ENCODE measurements at places on chromosomes 5 and 9.

DNA sequence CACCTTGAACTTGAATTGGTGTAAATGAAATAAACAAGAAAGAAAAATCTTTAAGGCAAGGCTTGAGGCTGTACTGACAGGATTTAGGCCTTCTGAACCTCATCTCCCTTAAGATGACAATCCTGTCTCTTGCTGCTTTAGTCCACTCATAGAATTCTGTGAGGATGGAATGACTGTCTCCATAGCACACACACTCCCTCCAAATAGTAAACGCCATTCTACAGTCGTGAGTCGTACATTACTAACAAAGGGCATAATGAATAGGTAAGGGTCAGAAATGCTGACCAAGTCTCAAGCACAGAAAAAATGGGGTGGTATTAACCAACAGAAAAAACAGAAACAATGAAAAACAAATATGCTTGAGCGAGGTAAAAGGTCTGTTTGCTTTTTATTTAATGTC lies 71.8 kb upstream of the SIMC1 start:
- DNase-seq = no peak

- no peak for DNase-seq
These were observed 176.5 kb downstream of the SNX18 start for GRCh38 chr5:54693936-54694657.

DNA sequence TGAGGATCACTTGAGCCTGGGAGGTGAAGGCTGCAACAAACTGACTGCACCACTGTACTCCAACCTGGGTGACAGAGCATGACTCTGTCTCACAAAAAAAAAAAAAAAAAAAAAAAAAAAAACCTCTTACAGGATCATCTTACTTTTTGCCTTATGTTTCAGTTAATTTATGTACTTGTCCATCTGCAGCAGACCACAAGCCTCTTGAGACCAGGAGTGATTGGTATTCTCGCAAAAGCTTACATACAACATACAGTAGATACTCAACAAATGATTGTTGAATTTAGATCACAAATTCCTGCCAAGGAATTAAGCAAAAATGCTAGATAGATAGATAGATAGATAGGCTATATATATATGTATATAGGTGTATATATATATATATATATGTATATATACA lies 12.4 kb downstream of the CEMIP2 start:
- DNase-seq = no peak

DNA sequence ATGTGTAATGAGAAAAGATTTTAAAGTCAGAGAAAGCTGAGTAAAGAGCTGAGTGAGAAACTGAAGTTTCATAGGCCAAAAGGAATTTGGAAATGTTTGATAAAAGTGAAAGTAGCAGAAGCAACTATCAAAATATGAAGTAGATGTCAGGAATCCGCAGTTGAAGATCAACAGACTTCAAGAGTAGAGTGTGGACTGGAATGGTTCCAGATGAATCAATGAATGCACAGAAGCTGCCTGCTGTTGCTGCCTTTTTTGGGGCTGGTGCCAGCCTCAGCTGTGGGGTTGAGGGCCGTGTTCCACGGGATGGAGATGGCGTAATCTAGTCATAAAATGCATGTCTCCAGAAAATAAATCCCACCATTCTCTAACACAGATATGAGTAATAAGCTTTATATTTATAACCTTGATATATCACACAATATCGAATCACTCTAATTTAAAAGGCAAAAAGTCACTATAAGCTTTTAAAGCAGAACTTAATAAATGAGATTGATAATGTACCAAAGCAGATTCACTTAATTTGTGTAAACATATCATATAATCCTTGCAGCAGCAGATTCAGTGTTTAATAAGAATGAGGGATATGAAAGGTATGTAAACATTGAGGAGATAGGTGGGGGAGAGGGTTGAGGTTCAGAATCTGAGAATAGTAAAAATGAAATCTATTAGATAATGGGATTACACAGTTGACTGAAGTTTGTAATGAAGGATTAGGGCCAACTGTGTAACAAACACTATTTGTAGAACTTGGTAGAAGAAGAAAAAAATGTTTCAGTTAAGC lies 652.3 kb upstream of the FTMT start:
- no peak for DNase-seq

- DNase-seq = no peak
These were observed 19.7 kb upstream of the PCDHAC2 start for GRCh38 chr5:140946578-140946977.

DNA sequence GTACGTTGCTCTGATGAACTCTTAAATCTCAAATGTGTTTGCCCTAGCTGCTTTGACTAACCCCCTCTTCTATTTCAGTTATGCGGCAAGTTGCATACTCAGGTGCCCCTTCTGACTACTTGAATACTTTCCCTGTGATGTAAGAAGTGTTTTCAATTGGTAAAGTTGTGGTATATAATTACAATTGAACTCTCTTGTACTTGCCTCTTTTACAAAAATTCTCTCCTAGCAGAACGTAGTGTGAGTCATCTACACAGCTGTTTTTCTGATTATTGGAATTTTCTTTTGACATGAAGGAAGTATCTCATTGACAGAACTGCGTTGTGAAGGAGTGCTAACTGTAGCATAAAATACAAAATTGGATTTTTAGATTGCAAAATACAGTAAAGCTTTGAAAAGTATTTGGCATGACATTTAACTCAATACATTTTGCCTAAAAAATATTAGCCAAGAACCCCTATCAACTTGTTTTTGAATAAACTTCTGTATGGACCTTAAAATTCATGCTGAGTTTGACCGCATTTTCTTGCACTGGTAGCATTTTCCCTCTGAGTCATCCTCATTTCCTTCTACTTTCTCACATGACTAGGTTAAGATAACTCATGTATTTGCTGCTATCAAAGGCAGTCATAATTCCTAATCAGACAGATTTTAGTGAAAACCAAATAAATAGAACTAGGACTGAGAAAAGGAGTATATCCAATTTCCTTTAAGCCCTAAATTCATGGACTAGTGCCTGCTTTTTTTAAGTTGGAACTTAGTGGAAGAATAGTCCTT lies 6.3 kb downstream of the CRHBP start:
- no peak for DNase-seq

DNA sequence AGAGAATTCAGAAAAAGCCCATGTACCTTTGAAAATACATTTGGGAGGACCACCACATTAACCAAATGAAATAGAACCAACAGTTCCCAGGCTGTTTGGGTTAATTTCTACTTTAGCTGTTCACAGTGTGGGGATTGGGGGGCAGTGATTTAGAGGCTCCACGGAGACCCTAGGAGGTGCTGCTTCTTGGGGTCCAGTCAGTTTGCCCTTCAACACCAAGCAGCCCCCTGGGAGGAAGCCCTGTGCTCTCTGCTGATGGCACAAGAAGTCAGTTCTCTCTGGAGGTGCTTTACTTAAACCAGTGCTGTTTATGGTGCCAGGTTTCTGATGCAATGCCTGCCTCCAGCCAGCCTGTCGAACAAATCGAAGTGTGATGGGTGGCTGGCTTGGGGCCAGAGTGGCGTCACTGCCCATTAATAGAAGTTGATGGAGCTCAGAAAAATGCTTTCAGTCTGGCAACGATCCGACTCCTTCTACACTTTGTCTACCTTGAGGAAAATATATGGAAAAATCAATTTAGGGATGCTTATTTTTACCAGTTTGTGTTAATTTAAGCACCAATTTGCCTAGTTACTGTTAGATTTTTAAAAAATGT lies 134.0 kb downstream of the SNX18 start:
- no peak for DNase-seq

DNA sequence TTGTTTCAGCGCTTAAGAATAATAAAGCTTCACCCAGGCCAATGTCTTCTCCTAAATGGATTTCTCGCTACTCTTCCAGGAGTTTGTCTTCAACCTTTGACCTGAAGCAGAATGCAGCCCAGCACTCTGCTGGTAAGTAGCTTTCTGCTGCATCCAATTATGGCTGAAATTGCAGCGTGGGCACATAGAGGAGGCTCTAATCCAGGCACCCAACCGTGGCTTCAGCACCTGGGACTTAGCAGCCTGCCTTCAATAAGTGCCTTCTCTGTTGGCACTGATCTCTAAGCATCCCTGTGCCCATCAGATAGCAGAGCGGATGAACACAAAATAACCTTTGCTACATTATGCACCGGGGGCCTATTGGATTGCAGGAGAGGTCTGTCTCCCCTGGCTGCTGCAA lies 105.2 kb downstream of the TRIM32 start:
- no peak for DNase-seq

- DNase-seq = no peak
These were observed 160.4 kb upstream of the PHYKPL start for GRCh38 chr5:178392931-178393394.

DNA sequence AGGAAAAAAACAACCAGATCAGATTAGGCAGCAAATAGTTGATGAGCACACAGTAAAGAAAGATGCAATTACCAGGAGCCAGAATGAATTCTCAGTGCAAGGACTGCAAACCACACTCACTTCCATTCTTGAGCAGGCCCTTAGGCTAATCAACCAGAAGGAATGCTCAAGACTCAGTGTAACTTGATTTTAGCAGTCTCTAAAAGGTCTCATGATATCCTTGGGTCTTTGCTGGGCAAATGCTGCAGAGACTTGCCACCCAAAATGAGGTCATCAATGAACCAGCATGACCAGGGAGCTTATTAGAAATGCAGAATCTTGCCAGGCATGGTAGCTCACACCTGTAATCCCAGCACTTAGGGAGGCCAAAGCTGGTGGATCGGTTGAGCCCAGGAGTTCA lies 20.1 kb upstream of the TMEM245 start:
- DNase-seq = no peak

GRCh38 chr9:137975527-137975913 lies 97.9 kb downstream of the CACNA1B start:
- DNase-seq = no peak

GRCh38 chr5:19977099-19977498 lies 10.9 kb downstream of the CDH18 start:
- no peak for DNase-seq

Measured in nephron progenitor cell (in vitro differentiated cells).